Epithelial cell of proximal tubule (primary cell): ENCODE measurements at places on chromosomes 7 and 10. TPM values are rescaled to one million over a fixed set of nuclear protein-coding genes. Genes with fewer than 3 reads are reported as not detected.

RNF32 gene
- 0.35 and 0.36 TPM in 2 replicates for total RNA-seq

DNA sequence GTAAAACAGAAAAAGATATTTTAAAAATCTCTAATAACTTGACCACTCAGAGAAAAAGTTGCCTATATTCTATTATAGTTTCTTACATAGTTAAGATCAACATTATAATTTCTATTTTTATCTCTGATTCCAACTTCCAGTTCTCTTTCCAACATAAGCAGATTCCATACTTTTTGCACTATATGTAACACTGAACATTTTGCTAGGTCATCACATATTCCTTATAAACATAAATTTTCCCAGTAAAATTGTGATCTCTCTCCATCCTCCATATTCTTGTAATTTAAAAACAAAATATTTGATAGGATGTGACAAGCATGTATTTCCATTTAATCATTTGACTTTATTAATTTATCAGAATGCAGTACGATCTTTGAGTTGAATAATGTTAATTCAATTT lies 170.4 kb upstream of the THSD7A start:
- DNase-seq = no peak

- DNase-seq = no peak
These were observed 239.6 kb upstream of the PTN start for GRCh38 chr7:137583172-137583571.

GRCh38 chr7:40315277-40315676 lies 180.5 kb downstream of the SUGCT start:
- DNase-seq = no peak
